Ovary (tissue), 10 donors: ENCODE measurements at places on chromosomes 5 and 9. TPM values are rescaled to one million over a fixed set of nuclear protein-coding genes. Genes with fewer than 3 reads are reported as not detected.

TMEM252 gene
- total RNA-seq = not detected

HDHD3 gene
- total RNA-seq = 22.4 TPM

QRFP gene
- total RNA-seq = not detected

- no peaks in the 10 kb centered on the region for H3K27me3 ChIP-seq
- no peak overlapping the region for H3K27ac ChIP-seq
- peak overlapping the region; percentile 28 for H3K4me3 ChIP-seq
- H3K36me3 ChIP-seq = no peaks in the 10 kb centered on the region
- no peak for DNase-seq
- H3K4me1 ChIP-seq = peaks cover 11% of the 10 kb centered on the region
Observed at GRCh38 chr9:101737705-101738565, 512 bp downstream of the GRIN3A start.

ZNF366 gene
- total RNA-seq = 3.5 TPM

- H3K4me3 ChIP-seq = no peak overlapping the region
- H3K27me3 ChIP-seq = no peaks in the 10 kb centered on the region
- H3K4me1 ChIP-seq = no peaks in the 10 kb centered on the region
- H3K36me3 ChIP-seq = no peaks in the 10 kb centered on the region
Observed at GRCh38 chr5:143638654-143639053, 173.3 kb upstream of the HMHB1 start.

DNA sequence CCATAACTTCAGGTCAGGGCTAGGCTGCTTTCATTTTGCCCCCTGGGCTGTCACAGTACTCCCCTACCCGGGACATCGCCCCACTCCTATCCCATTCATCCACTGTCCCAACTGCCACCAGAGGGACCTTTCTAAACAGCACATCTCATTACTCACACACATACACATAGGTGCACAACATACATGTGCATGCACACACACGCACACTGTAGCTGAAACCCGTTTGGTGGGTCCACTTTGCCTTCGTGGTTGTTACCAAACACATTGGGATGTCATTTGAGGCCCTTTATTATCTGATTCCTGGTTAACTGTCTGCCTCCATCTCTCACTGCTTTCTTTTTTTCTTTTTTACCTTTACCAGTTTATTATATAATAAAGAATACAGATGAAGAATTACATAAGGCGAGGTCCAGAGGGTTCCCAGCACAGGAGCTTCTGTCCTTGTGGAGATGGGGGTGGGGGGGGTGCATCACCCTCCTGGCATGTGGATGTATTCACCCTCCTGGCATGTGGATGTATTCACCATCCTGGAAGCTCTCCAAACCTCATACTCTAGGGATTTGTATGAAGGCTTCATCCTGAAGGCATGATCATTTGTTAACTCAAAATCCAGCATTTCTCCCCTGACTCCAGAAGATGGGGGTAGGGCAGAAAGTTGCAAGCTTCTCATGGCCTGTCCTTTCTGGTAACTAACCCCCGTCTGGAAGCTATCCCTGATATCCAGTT is 186.0 kb downstream of the GOLPH3 start:
- H3K27ac ChIP-seq = no peak overlapping the region
- no peak for DNase-seq
- H3K36me3 ChIP-seq = no peaks in the 10 kb centered on the region

DNA sequence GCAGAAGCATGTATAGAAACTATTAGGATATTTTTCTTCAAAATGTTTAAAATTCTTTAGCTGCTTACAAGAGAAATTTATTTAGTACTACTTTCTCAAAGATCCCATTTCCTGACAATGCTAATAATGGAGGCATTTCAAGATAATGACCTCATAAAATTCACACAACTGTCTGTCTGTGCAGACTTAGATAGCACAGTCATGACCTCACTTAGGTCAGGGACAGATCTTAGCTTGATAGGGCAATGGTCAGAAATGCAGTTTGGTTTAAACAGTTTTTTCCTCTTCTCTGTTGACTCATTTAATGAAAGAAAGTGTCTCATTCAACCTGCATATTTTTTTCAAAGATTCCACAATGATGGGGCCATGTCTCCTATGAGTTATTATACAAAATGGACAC is 128.4 kb downstream of the GRIA1 start:
- H3K36me3 ChIP-seq = no peaks in the 10 kb centered on the region
- H3K4me3 ChIP-seq = no peak overlapping the region
- no peaks in the 10 kb centered on the region for H3K27me3 ChIP-seq
- no peaks in the 10 kb centered on the region for H3K4me1 ChIP-seq
- no peak for DNase-seq

- no peaks in the 10 kb centered on the region for H3K36me3 ChIP-seq
Observed at GRCh38 chr9:19378164-19378563, 1.9 kb downstream of the RPS6 start.

DNA sequence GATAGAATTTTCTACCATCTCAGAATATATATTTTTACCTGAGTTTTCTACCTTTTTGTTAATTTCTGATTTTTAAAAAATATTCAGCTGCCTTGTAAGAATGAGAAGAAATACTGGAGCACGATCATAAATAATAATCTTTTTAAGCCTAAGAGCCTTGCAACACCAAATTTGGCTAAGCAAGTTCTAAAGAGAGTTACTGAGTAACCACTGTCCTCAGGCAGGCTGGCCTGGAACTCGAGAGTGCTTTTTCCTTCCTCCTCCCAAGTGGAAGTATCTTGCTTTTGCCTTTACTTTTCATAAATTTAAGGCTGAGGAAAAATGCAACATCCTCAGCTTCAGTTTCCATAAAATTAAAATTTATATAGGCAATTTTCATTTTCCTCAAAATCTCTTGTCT is 21.0 kb downstream of the GLRX start:
- no peak overlapping the region for H3K4me3 ChIP-seq
- H3K4me1 ChIP-seq = no peaks in the 10 kb centered on the region
- no peak overlapping the region for H3K27ac ChIP-seq
- H3K36me3 ChIP-seq = no peaks in the 10 kb centered on the region
- no peak for DNase-seq

DNA sequence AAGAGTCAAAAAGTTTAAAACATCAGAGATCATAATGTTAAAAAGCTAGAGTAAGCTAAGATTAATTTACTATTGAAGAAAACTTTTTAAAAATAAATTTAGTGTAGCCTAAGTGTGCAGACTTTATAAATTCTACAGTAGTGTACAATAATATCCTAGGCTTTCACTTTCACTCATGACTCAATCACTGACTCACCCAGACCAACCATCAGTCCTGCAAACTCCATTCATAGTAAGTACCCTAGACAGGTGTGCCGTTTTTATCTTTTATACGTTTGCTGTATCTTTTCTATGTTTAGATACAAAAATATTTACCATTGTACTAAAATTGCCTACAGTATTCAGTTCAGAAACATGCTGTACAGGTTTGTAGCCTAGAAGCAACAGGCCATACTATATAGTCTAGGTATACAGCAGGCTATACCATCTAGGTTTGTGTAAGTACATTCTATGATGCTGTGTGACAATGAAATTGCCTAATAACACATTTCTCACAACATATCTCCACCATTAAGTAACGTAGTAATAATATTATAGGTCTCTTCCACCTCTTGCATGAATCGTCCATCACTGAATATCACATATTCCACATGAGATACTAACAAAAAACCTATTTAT is 59.2 kb downstream of the MEGF9 start:
- no peaks in the 10 kb centered on the region for H3K4me1 ChIP-seq
- no peaks in the 10 kb centered on the region for H3K27me3 ChIP-seq
- no peak for DNase-seq
- no peak overlapping the region for H3K27ac ChIP-seq
- H3K36me3 ChIP-seq = no peaks in the 10 kb centered on the region
